ENCODE measurements at places on chromosomes 1 and 21. TPM values are rescaled to one million over a fixed set of nuclear protein-coding genes. Genes with fewer than 3 reads are reported as not detected.

The THEM5 gene
- total RNA-seq: not detected

The C1QC gene
- total RNA-seq: not detected

The OVAAL gene
- not detected for total RNA-seq

The TMEM125 gene
- total RNA-seq: not detected

The OLIG2 gene
- not detected for total RNA-seq

The ARHGAP30 gene
- total RNA-seq: not detected

The SRSF10 gene
- total RNA-seq: 95.2 TPM
